ENCODE measurements at places on chromosomes 13 and 19. TPM values are rescaled to one million over a fixed set of nuclear protein-coding genes. Genes with fewer than 3 reads are reported as not detected.

- no peaks in the 10 kb centered on the region for H3K4me1 ChIP-seq
- H3K4me3 ChIP-seq, result no peak overlapping the region
- no peaks in the 10 kb centered on the region for H3K36me3 ChIP-seq
- H3K27me3 ChIP-seq, result no peaks in the 10 kb centered on the region
Measured at GRCh38 chr13:37187105-37187504, 81.6 kb upstream of the CSNK1A1L start.

GRCh38 chr13:83880275-83881139 lies 1.8 kb downstream of the SLITRK1 start:
- no peak overlapping the region for H3K27ac ChIP-seq
- H3K36me3 ChIP-seq, result no peaks in the 10 kb centered on the region
- peaks cover 9% of the 10 kb centered on the region for H3K4me1 ChIP-seq
- DNase-seq, result no peak
- no peak overlapping the region for H3K4me3 ChIP-seq

DNA sequence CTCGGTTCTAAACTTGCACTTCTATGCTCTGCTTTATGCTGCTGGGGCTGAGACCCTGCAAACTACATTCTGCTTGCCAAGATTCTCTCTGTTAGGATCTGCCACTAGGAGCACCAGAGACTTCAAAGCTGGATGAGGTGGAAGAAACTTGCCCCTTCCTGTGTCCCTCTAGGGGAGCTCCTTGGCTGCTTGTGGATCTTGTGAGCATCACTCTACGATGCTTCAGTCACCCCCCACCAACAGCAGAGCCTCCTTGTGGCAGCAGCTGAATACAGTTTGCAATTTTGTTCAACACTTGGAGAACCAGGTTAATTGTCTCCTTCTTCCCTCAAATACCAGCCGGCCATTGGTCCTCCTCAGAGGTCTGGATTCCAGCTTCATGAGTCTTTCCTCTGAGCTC lies 310.6 kb downstream of the FGF14 start:
- H3K27ac ChIP-seq, result no peak overlapping the region
- no peaks in the 10 kb centered on the region for H3K27me3 ChIP-seq
- no peaks in the 10 kb centered on the region for H3K36me3 ChIP-seq
- no peak overlapping the region for H3K4me3 ChIP-seq
- no peaks in the 10 kb centered on the region for H3K4me1 ChIP-seq
- no peak for DNase-seq

DNA sequence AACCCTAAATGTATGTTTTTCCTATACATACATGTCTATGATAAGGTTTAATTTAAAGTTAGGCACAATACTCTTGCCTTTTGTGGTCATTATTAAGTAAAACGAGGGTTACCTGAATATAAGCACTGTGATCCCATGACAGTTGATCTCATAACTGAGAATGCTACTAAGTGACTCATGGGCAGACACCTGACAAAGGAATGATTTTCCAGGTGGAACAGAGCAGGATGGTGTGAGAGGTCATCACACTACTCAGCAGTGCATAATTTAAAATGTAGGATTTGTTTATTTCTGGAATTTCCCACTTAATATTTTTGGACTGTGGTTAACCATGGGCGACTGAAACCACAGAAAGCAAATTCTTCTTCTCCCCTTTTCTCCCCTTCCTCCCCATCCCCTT lies 178.9 kb downstream of the UGGT2 start:
- H3K36me3 ChIP-seq, result no peaks in the 10 kb centered on the region
- no peak overlapping the region for H3K4me3 ChIP-seq
- no peaks in the 10 kb centered on the region for H3K4me1 ChIP-seq
- no peak for DNase-seq
- H3K27ac ChIP-seq, result no peak overlapping the region

GRCh38 chr19:50702871-50703829 lies 16.5 kb downstream of the SHANK1 start:
- no peak overlapping the region for H3K4me3 ChIP-seq
- H3K27me3 ChIP-seq, result peaks cover 16% of the 10 kb centered on the region
- no peak overlapping the region for H3K27ac ChIP-seq

Gene RASGRP4
- 0.42 TPM for total RNA-seq

DNA sequence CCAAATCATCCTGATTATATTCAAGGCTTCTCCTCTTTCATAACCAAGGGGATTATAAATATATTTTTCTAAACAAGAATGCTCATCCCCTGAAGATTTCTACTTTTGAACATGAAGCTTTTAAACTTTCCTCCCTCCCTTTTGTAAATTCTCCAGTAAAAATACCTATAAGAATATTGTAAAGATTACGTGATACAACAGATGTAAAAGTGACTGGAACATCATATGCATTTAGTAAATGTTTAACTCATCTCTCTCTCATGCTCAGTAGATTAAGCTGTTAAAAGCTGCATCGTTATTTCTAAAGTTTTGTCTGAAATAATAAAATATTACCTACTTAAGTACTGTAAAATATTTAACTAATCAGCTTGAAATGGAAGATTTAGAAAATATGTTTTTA lies 281.1 kb downstream of the SPRY2 start:
- H3K27ac ChIP-seq, result no peak overlapping the region
- no peak overlapping the region for H3K4me3 ChIP-seq

DNA sequence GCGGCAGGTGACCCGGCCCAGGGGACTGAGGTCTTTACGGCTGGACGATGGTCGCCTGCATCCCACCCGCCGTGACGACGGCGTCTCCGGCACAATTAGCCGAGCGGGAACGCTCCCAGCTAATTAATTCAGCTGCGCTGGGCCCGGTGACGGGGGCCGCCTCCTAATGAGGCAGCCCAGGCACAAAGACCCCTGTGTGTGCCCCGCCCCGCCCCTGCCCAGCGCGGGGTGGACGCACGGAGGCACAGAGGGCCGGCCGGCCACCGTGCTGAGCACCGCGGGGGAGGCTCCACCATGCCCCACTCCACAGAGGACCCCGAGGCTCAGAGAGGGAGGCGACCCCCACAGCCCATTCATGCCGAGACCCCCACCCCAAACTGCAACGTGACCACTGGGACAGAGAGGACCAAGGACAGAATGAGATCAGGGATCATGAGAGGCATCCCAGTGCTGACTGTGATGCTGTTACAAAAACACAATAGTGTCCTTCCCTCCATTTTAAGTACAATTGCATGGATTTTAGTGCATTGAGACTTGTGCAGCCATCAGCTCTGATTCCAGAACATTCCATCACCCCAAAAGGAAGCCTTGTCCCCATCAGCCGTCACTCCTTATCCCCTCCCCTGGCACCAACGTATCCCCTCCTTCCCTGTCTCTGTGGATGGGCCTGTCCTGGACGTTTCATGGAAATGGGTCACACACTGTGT lies 17.0 kb downstream of the EFNA2 start:
- DNase-seq, result no peak
- H3K36me3 ChIP-seq, result no peaks in the 10 kb centered on the region
- no peaks in the 10 kb centered on the region for H3K4me1 ChIP-seq
- H3K27ac ChIP-seq, result no peak overlapping the region
- H3K27me3 ChIP-seq, result no peaks in the 10 kb centered on the region

- no peaks in the 10 kb centered on the region for H3K4me1 ChIP-seq
- no peak for DNase-seq
- H3K36me3 ChIP-seq, result no peaks in the 10 kb centered on the region
- H3K4me3 ChIP-seq, result no peak overlapping the region
Measured at GRCh38 chr13:38941353-38941945, 49.2 kb downstream of the STOML3 start.

DNA sequence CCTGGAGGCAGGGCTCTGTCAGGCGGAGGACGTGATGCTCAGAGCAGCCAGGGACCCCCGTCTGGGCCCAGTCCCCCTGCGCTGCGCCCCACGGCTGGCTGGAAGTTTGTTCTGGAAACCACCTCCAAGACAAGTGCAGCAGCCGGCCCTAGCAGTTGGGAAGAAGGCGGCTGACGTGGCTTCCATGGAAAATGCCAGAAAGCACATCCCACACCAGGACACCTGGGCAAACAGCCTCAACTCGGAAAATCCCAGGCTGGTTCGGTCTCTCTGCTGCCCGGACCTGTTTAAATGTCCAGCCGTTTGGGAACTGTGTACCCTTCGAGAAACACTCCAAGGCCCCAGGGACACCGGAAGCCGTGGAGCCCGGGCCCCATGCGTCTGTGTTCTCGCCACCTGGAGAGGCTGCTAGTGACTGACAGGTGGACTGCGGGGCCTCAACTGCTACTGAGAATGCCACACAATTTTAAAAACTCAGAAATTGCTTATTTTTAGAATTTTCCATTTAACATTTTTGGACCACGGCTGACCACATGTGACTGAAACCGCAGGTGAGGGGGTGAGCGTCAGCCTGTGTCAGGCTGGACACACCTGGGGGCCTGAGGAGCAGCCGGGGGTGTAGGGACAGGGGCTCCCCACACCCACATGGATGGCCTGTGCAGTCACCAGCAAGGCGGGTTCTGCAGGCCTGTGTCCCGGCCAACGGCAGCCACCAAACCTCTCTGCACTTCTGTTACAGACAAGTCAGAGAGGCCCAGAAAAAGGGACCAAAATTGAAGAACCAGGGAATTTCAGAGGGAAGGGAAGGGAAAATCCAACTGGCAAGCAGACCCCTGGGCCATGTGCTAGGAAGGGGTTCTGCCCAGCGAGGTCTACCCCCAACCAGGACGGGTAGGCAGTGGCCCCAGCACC lies 31.7 kb downstream of the RASA3 start:
- H3K27me3 ChIP-seq, result no peaks in the 10 kb centered on the region
- peaks cover 17% of the 10 kb centered on the region for H3K4me1 ChIP-seq
- peaks cover 30% of the 10 kb centered on the region for H3K36me3 ChIP-seq
- no peak overlapping the region for H3K4me3 ChIP-seq

GRCh38 chr19:21902571-21902970 lies 66.6 kb upstream of the ZNF43 start:
- H3K4me3 ChIP-seq, result no peak overlapping the region
- no peaks in the 10 kb centered on the region for H3K4me1 ChIP-seq
- H3K27ac ChIP-seq, result no peak overlapping the region
- no peaks in the 10 kb centered on the region for H3K27me3 ChIP-seq

DNA sequence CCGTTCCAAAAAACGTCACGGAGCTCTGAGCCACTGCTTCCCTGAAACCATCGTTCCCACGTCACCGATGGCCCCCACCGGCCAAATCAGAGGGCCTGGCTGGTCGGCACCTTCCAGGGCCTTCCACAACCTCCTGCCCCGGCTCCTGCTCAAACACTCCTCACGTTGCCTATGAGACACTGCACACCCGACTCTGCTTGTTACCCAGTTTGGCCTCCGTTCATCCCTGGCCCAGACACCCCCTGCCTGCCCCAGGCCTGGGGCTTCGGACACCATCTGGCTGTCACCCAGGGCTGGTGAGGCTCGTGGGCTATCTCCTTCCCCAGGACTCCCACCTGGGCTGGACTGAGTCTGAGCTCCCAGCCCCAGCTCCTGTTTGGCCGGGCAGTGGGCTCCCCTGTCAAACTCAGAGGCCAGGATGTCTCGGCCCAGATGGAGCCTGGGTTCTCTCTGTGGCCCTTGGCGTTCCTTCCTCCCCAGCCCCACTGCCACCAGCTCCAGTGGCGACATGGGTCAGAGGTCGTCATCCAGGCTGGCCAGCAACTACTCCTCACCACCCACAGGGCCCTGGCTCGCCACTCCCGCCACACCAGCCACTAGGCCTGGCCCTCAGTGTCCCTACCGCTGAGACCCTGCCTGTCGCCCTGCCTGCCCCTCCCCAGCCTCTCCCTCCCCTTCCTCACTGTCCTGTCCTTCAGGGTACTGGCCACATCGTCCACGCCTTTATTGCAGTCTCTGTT lies 17.7 kb downstream of the CERS1 start:
- no peaks in the 10 kb centered on the region for H3K27me3 ChIP-seq
- no peaks in the 10 kb centered on the region for H3K4me1 ChIP-seq
- H3K27ac ChIP-seq, result no peak overlapping the region
- H3K4me3 ChIP-seq, result no peak overlapping the region

DNA sequence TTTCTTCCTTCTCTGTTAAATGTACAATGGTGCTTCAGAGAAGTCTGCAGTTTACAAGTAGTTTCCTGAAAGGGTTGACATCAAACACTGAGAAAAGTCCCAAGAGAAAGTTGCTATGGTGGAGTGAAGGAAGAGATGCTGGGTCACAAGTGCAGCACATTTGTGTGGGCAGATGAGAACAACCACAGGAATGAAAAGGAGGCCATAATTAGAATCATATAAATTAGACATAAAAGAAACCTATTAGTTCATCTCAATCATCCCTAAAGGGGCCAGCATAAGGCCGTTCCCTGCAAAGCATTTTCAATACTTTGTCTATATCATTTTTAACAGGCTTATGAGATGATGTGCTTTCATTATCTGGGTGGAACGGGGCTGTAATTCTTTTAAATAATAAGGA lies 359.2 kb downstream of the IRS2 start:
- H3K27me3 ChIP-seq, result peaks cover 2% of the 10 kb centered on the region
- H3K36me3 ChIP-seq, result no peaks in the 10 kb centered on the region
- no peak for DNase-seq
- H3K4me3 ChIP-seq, result no peak overlapping the region
- H3K27ac ChIP-seq, result no peak overlapping the region

GRCh38 chr13:24365191-24365590 lies 55.8 kb downstream of the C1QTNF9 start:
- no peaks in the 10 kb centered on the region for H3K4me1 ChIP-seq
- no peaks in the 10 kb centered on the region for H3K27me3 ChIP-seq
- no peak for DNase-seq
- H3K4me3 ChIP-seq, result no peak overlapping the region

Gene CHAMP1
- 33.3 TPM for total RNA-seq

DNA sequence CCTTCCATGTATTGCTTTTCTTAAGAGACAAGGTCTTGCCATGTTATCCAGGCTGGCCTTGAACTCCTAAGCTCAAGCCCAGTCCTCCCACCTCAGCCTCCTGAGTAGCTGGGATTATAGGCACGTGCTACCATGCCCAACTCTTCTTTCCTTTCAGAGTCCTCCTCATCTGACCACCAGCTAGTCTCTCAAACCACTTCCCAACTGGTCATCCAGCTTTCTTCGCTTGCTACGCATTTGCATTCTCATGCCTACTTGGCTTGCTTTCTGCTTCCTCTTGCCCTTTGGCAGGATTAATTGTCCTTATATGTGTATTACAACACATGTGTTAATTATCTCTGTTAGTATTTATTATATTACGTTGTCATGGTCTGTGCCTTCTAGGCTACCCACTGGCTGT lies 6.3 kb downstream of the GPR18 start:
- H3K4me1 ChIP-seq, result peaks cover 51% of the 10 kb centered on the region
- no peaks in the 10 kb centered on the region for H3K27me3 ChIP-seq
- H3K27ac ChIP-seq, result peak overlapping the region; percentile 57
- DNase-seq, result no peak

Gene C1QTNF9B
- not detected for total RNA-seq

GRCh38 chr19:11767633-11768133 lies 883 bp downstream of the ZNF441 start:
- peak overlapping the region; percentile 89 for H3K27ac ChIP-seq
- H3K4me1 ChIP-seq, result peaks cover 21% of the 10 kb centered on the region
- H3K27me3 ChIP-seq, result peaks cover 8% of the 10 kb centered on the region
- peaks cover 46% of the 10 kb centered on the region for H3K36me3 ChIP-seq

GRCh38 chr13:44667943-44668342 lies 91.8 kb upstream of the TSC22D1 start:
- no peaks in the 10 kb centered on the region for H3K4me1 ChIP-seq
- H3K36me3 ChIP-seq, result no peaks in the 10 kb centered on the region
- DNase-seq, result no peak
- H3K27me3 ChIP-seq, result peaks cover 2% of the 10 kb centered on the region
- no peak overlapping the region for H3K27ac ChIP-seq
- H3K4me3 ChIP-seq, result no peak overlapping the region

Data from activated CD8-positive, alpha-beta T cell treated with anti-CD3 and anti-CD28 coated beads, Interleukin-2, amount 10 ng/mL, durations not matched to agents 7 days and 5 days (primary cell).